Cardiac fibroblast (primary cell): ENCODE measurements at places on chromosomes 6 and 20.
A peak's percentile ranks its signal among the peaks of the same experiment; 100 is the strongest.

- no peak for DNase-seq
Observed at GRCh38 chr20:63350597-63351325, 10.4 kb downstream of the CHRNA4 start.

- DNase-seq, result no peak
Observed at GRCh38 chr6:112752305-112752704, 405.2 kb downstream of the RFPL4B start.

GRCh38 chr20:37207171-37207570, 27.8 kb upstream of the MROH8 start:
- DNase-seq, result no peak

GRCh38 chr6:157516319-157517026, 135.5 kb downstream of the ZDHHC14 start:
- DNase-seq, result no peak

GRCh38 chr20:8156235-8157079, 24.4 kb downstream of the PLCB1 start:
- DNase-seq, result peak; percentile 66

- no peak for DNase-seq
Observed at GRCh38 chr20:5195655-5196054, 68.8 kb downstream of the CDS2 start.

GRCh38 chr6:132060591-132060990, 109.4 kb upstream of the CCN2 start:
- DNase-seq, result peak; percentile 91

DNA sequence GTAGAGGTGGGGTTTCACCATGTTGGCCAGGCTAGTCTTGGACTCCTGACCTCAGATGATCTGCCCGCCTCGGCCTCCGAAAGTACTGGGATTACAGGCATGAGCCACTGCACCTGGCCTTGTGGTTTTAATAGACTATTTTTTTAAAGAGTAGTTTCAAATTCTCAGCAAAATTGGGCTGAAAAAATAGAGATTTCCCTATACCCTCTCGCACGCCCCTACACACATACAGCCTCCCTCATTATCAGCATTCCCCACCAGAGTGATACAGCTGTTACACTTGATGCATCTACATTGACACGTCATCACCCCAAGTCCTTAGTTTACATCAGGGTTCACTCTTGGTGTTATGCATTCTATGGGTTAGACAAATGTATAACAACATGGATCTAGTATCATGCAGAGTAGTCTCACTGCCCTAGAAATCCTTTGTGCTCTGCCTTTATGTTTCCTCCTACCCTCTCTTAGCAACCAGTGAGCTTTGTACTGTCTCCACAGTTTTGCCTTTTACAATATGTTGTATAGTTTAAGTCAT, 103.6 kb downstream of the CDYL start:
- DNase-seq, result no peak

DNA sequence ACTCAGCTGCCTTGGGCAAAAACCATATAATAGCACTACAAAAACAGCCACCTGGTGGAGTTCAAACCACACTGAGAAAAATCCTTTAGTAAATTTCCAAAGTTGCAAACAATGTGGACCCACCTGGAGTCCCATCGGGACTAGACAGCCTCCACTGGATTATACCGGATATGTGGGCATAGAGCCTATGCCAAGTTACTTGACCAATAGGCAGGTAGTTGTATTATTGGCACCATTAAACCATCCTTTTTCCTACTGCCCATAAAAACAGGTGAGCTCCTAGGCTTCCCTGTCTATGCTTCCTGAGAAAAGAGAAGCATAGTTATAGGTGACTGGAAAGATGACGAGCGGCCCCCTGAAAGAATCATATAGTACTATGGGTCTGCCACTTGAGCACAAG, 51.7 kb upstream of the ADGRF4 start:
- no peak for DNase-seq

- peak; percentile 66 for DNase-seq
Observed at GRCh38 chr6:79453558-79454042, 83.6 kb downstream of the LCA5 start.

- DNase-seq, result no peak
Observed at GRCh38 chr6:29474996-29475395, 12.8 kb downstream of the MAS1L start.

GRCh38 chr20:15986690-15987089, 586.6 kb downstream of the KIF16B start:
- no peak for DNase-seq

- no peak for DNase-seq
Observed at GRCh38 chr6:7546896-7547295, 5.4 kb downstream of the DSP start.

GRCh38 chr6:100573166-100573565, 108.4 kb upstream of the SIM1 start:
- DNase-seq, result peak; percentile 83

DNA sequence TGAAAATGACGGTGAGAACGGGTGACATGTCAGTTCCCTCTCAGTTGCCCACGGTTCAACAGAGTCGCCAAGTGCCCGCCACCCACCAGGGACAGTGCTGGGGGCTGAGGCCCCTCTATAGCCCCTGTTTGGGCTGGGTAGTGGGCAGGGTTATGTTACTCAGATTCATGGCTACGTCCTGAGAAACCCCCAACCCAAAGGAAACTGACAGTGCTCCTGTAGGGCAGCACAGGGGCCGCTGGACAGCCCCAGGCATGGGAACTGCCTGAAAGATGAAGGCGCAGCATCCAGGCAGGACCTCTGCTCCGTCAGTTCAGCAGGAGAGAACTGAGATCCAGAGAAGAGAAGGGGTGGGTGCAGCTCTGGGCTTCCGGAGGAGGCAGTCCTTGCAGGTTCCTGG, 118.9 kb upstream of the PMEPA1 start:
- no peak for DNase-seq

DNA sequence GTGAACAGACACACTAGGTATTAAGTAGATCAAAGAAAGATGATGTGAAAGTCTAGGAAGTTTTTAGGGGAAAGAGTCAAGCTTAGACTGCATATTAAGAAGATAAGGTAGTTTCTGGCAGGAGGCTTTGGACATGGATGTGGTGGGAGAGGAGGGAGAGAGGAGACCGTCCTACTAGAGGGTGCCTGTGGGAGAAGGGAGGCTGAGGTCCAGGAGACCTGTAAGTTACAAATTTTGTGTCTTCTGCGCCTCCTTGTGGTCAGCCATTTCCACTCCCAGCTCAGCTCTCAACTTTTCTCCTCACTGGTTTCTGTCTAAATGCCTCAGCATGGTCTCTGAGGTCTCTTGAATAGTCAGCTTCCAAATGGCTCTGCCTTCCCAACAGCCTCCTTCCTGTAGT, 193.5 kb downstream of the UNC5CL start:
- DNase-seq, result peak; percentile 46

- peak; percentile 55 for DNase-seq
Observed at GRCh38 chr6:54238396-54238795, 69.8 kb upstream of the TINAG start.

DNA sequence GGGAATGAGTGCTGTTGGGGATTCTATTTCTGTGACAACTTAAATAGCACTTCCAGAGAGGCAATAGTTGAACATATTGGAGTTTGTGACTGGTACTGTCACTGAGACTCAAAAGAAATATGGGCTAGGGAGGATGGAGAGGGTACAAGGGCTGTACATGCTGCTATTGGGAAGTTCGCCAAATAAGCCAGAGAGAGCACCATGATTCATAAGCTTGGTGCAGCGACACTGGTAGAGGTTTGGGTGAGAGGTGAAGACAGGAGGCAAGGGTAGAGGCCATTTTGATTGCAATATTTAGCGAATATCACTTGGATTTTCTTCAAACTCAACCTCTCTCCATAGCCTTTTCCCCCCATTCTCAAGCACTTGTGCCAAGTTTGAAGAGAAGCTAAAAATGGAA, 214.3 kb downstream of the OGFRL1 start:
- peak; percentile 24 for DNase-seq

- no peak for DNase-seq
Observed at GRCh38 chr20:15109494-15109893, 772.1 kb upstream of the FLRT3 start.

DNA sequence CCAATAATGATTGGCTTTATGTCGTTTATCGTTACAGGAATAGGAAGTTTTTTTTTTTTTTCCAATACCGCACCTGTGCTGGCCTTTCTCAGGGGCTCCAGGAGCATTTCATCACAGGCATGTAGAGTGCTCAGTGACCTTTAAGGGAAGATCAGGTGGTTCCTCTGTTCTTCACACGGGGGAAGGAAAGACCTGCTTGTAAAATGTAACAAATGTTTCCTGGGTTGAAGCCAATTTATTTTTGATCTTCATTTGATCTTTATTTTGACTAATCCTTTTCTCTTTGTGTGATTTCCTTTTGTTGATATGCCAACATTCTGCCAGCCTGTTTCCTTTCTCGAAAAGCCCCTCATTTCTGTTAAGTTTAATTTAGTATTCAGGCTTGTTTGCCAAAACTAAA, 61.9 kb upstream of the HBS1L start:
- no peak for DNase-seq

- no peak for DNase-seq
Observed at GRCh38 chr6:98463038-98464000, 371.1 kb upstream of the POU3F2 start.

GRCh38 chr6:142773859-142774648, 170.9 kb downstream of the HIVEP2 start:
- no peak for DNase-seq

DNA sequence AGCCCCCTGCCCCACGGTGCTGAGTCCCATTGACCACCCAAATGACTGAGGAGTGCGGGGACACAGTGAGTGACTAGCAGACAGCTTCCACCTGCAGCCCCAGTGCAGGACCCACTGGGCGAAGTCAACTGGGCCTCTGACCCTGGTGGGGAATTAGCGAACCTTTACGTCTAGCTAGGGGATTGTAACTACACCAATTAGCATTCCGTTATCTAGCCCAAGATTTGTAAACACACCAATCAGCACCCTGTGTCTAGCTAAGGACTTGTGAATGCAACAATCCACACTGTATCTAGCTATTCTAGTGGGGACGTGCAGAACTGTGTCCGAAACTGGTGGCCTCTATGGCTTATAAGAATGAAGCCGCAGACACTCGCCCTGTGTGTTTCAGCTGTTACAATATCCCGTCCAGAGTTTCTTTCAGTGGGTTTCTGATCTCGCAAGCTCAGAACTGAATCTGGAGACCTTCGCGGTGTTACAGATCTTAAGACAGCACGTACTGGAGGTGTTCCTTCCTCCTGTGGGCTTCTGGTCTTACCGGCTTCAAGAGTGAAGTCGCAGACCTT, 21.1 kb upstream of the GMPR start:
- no peak for DNase-seq

DNA sequence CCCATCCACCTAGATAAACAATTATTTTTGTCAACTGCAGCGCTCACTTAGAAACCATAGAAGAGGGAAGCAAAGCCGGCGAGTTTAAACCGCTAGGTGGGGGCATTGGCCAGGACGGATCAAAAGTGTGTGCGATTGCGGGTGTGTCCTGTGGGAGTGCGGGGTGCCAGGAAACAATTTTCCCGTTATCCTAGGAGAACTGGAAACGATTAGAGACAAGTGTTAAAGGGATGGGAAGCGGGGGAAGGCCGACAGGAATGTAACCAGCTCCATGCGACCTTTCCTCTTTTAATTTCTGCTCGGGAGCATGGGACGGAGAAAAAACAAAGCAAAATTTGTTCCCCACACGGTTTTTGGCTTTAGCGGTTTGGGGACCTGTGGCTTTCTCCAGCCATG, 2.8 kb upstream of the HTR1B start:
- DNase-seq, result peak; percentile 81

DNA sequence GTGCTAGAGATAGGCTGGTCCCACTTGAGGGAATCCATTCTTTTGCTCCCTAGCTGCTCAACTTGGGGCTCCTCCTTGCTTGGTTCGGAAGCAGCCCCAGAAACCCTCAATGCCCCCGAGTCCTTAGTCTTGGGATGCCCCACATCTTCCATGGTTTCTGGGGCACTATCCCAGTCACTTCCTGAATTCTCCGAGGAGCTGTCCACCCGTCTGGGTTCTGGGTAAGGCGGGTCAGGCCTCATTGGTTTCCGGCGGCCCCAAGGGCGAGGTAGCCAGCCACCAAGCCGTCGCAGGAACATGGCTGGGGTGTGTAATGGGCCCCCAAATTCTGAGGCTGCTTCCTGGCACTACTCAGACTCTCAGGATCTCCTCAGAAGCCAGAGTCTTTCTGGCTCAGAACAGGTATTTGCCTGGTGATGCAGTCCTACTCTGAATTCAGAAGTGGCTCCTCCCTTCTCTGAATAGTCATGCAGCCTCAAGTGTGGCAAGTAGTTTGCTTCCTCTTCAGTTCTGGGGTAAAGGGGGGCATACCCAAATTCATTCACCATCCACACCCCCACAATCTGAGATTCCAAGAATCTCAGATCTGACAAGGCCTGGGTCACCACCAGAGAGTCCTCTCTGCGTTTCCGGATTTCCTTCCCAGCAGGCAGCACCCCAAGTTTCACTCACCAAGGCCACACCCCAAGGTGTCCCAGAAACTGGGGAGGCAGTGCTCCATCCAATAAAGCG, 763 bp downstream of the C6orf47 start:
- DNase-seq, result peak; percentile 21

DNA sequence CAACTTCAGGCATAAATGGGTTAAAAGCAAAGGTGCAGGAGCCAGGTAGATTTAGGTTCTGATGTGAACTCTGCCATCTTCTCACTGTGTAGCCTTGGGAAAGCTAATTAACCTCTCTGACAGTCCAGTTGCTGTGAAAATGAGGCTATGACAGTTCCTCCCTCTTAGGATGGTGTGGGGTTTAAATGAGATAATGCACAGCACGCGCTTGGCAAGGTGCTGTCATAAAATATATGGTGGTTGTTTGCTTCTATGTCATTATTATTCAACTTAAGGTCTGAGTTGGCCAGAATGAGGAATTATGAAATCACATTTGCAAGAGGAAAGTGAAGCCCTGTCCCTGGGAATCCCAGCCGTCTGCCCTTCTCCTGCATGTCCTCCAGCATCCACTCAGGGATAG, 15.5 kb upstream of the BCAS1 start:
- DNase-seq, result no peak

DNA sequence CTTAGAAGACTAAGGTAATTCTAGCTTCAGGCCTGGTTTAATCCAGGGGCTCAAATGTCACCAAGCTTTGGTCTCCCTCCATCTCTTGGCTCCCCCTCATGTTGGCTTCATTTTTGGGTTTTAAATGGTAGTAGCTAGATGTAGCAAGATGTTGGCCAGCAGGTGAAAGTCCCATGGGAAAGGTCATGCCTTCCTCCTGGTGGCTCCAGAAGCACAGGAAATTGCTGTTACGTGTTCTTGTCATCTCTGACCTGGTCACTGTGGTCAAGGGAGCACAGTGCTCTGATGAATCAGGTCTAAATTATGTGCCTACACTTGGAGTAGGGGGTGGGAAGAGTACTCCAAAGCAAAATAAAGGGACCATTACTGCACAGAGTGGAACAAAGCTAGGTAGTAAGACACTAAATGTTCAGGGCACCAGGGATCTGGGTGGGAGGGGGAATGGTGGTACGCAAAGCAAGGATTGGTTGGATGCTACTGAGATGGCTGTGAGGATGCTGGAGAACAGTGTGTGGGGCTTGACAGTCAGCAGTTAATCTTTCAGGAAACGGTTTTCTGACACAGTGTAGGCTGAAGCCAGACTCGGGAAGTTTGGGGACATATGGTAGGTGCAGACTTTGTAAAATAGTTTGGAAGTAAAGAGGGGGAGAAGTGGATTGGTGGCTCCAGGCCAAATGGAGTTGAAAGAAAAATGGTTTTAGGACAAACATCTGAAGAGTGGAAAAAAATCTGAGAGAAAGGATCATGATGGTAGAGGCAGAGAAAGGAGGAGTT, 30.1 kb downstream of the CDS2 start:
- DNase-seq, result peak; percentile 35
